Body of pancreas (tissue), 4 donors: ENCODE measurements at places on chromosomes 6 and 20.

DNA sequence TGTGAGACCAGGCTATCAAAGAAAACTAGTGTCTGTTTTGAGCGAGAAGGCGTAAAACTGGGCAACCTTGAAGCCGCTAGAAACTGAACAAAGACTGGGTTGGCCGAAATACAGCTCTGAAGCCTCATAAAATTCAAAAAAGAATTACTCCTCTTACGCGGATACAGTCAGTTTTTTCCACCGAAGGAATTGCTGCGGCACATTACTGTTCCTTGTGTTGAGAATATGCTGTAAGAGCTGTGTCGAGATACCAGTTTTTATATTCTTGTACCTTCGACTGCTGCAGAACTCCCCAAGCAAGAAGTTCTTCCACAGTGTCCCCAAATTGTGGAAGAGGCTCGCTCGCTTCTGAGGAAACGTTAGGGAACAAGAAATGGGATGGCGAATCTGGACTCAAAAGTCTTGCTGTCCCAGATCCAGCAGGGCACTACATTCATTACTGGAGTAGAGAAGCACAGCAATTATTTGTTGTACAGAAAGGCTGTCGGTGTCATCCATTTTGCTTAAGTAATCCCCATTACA, 523 bp upstream of the COX7A2 start:
- DNase-seq = no peak

DNA sequence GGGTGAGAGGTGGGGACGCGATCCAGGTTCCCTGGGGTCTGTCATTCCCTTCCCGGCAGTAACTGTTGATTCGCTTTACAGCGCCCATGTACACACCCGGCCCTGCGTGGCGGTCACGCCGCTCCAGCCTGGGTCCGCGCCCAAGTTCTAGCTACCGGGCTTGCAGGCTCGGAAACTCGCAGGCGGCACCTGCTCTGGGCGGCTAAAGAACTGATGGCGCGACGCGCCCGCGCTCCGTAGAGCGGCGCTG, 1.4 kb upstream of the POU3F2 start:
- peak; percentile 25 for DNase-seq

DNA sequence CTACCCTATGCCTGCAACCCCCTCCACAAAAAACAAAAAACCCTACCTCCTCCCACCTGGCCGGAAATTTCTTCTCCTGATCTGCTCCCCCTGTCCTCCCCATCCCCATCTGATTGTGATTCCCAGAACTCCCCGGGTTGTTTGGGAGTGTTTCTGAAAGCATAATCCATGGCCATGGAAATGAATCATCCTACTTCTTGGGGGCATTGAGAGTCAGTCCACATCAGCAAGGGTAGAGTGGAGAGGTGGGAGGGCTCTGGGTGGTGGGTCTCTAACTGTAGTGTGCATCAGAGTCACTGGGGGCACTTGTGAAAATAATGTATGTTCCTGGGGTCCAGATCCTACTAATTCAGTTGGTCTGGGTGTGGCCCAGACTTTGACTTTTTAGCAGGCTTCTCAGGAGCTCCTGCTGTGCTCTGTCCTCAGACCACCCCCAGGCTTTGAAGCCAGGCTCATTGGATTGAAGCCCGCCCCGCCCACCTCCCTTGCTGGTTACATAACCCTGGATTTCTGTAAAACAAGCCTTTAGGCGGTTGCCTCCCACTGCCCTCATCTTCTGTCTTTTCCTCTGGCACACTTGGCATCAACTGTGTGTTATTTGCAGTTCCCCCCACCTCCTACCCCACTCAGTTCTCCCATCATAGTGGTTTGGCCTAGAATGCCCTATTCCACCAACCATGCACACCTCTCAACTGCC, 10.5 kb downstream of the PIGT start:
- no peak for DNase-seq

DNA sequence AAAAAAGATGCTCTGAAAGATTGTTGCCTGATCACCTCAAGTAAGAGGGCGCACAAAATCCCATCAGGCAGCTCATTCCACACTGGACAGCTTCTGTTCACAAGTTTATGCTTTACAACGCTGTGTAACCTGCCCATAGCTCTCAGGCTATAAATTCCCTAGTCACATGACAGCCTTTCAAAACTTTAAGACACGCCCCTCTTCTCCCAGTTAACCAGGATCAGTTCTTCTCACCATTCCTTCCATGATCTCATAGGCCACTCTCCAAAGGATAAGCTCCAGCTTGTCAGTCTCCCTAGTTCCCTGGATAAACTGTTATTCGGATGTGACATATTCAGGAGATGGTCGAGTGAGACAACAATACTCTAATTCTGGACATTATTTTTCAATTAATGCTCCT, 15.0 kb downstream of the ADNP start:
- DNase-seq = no peak
